ENCODE measurements at places on chromosomes 1 and 21.

DNA sequence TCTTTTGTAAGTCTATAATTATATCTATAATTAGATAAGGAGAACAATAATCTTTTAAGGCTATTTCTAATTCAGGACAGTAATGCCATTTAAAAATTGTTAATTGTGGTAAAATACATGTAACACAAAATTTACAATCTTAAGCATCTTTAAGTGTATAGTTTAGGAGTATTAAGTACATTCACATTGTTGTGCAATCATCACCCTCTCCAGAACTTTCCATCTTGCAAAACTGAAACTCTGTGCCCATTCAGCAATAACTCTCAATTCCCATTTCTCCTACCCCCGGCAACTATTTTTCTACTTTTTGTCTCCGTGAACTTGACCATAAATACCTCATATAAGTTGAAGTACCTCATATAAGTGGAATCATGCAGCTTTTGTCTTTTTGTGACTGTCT is 93.9 kb upstream of the KCNA3 start:
- DNase-seq, result no peak

- DNase-seq, result no peak
These were observed 65.5 kb downstream of the PRKAA2 start for GRCh38 chr1:56710646-56711045.

DNA sequence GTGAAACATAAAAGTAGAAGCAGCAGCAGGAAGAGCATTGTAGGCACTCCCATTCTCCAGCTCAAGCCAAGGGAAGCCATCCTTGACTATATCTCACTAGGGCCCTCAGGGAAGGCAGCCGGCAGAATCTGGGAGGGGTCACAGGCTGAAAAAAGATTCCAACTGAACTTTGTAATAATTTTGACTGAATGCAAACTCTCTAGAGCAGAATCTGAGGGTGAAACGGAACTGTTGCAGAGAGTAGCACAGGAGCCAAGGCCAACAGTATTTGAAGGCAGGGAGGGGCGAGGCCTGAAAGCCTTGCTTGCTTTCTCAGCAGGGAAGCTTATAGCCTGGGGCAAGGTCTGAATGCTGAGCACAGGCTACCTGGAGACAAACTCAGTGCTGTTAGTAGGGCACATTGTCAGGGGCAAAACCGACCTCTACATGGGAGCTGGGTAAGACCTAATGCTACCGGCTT is 180.6 kb downstream of the COL24A1 start:
- DNase-seq, result peak; percentile 28

DNA sequence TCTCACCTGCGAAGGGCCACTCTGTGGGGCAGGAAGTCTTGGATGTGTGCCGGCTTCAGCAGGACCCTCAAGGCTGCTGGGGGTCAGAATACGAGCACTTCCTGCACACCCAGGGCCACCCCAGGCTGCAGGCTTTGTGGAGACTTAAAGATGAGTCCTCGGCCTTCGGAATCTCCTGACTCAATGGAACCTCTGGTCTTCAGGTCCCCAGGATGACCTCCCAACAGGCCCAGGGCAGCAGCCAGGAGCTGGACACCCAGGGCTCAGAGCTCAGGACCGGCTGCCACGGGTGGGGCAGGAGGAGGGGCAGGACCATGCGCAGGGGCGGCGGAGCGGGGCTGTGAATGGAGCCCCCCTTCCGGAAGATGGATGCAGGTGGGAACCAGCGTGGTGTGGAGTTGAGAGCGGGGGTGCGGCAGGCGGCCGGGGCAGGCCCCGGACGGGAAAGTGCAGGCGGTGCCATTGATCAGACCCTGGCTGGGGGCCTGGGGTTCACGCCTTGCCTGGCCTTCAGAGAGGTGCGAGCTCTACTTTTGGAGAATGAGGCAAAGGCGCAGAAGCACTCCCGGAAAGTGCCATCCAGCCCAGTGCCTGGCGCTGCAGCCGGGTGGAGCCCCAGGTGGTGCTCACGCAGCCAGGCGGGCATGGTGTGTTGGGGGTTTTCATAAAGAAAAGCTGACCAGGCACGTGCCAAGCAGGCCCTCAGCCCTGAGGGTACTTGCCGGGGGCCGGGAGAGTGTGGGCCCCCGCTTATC is 10.4 kb downstream of the COL18A1 start:
- no peak for DNase-seq

DNA sequence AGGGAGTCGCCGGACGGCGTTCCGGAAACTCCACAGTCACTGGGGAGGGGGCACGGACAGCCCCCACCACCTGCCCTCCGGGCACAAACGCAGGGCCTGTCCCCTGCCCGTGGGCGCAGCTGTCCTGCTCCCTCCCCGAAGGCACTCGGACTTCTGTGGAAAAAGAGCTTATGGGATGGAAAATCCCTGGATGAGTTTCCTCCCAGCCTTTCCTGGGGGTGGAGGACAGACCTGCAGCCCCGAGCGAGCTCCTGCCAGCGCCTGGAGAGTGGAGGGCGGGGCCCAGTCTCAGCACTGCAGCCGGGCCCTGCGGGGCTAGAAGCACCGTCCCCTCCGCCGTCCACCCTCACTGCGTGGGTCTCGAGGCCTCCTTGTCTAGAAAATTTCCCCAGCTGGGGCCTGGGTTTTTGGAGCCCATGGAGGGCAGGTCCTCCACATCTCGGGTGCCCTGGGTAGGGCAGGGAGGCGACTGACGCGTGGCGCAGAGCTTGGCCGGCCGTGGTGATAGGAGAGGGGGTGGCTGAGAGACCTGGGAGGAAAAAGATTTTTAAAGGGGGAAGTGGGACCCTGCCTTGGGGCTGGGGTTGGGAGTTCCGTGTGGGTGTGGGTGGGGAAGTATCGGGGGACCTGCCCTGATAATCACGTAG is 6.4 kb upstream of the COL6A1 start:
- no peak for DNase-seq

DNA sequence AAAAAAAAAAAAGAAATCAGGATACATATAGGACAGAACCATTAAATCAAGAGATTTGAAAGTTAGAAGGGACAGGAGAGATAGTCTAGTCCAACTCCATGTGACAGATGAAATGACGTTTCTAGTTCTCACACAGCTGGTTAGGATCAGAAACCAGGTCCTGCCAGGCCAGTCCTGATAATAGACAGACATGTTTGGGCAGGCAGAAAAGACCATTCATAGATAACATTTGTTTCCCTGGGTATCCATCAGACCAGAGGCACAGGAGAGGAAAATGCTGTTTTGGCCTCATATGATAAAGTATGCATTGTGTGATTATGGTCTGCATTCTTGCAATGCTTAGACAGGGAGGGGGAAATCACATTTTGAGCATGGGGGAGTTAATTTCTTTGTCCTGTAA is 29.3 kb downstream of the ZBTB8B start:
- DNase-seq, result no peak

DNA sequence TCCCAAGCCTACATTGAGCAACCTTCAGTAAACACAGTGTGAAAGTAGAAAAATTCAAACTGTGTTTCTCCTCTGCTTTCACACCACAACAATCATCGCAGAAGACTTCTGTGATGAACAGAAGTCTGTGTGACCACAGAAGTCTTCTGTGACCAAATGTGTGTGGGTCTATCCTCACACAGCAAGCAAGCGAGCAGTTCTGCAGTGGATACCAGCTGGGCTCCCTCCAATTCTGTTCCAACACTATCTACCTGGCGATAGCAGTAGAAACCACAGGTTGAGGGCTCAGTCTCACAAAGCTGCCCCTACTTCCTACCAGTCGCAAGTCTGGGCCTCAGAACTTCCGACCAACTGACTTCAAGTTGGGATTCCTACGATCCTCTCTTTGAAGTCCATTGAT is 21.0 kb upstream of the RAP1A start:
- no peak for DNase-seq

DNA sequence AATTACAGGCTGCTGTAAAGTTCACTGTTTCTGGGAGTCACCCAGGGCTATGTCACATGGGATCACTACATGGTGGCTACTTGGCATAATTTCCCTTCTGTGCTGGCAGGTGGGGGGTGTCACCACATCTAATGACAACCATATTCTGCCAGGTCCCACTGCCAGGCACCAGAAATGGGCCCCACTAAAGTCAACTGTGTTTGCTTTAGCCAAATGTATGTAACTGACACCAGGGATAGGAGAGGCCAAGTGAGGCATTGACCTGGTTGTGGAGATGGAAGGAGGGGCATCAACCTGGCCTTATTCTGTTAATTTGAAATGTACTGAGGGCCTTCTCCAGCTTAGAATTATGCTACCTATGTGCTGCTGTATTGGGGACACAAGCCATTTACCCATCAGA is 370.6 kb upstream of the PROX1 start:
- no peak for DNase-seq

- no peak for DNase-seq
These were observed 42.6 kb upstream of the LBR start for GRCh38 chr1:225470211-225471108.

DNA sequence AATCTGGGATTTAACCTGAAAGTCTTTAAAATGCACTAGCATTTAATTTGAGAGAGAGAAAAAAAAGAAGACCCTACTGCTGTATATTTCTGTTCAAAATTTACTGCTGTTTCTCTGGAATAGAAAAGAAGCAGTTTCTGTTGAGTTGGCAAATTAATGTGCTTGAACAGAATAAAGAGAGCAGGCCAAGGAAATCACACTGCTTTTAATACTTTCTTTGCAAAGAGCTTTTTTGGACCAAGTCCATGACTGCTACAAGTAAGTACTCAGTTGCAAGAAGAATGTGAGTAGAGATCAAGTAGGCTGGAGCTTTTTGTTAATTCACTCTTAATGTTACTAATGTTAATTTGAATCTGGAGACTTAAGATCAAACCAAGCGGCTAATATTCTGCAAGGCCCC is 336.2 kb upstream of the SGIP1 start:
- DNase-seq, result no peak
